Bladder microvascular endothelial cell (primary cell): ENCODE measurements at places on chromosomes 7 and 10. TPM values are rescaled to one million over a fixed set of nuclear protein-coding genes. Genes with fewer than 3 reads are reported as not detected.

The GRID1 gene
- total RNA-seq = 0.06 TPM in 1 of 2 replicates, not detected in the other

The ZNF365 gene
- total RNA-seq = 0.25 TPM in 1 of 2 replicates, not detected in the other

The NUDT1 gene
- total RNA-seq = 6.7 and 19.3 TPM in 2 replicates

The GNAT3 gene
- total RNA-seq = not detected in 2 replicates

The CPXM2 gene
- total RNA-seq = 0.38 and 4.9 TPM in 2 replicates

The PPP1R3A gene
- not detected in 2 replicates for total RNA-seq

The MORN4 gene
- 2.3 and 3.8 TPM in 2 replicates for total RNA-seq

The ACBD7 gene
- total RNA-seq = 2.4 and 3.1 TPM in 2 replicates

The IFIT5 gene
- 7.3 and 9.8 TPM in 2 replicates for total RNA-seq

The ZNF503 gene
- 0.32 and 0.57 TPM in 2 replicates for total RNA-seq

The VPS37D gene
- total RNA-seq = 1.6 and 2.4 TPM in 2 replicates

The AHR gene
- 82.4 and 88.1 TPM in 2 replicates for total RNA-seq

The GALNT17 gene
- total RNA-seq = not detected in 2 replicates

The ANXA8L1 gene
- total RNA-seq = not detected in 2 replicates

The MSS51 gene
- 0.49 and 1.4 TPM in 2 replicates for total RNA-seq

The GJD4 gene
- not detected in 2 replicates for total RNA-seq

The ZNF853 gene
- 0.16 and 1.9 TPM in 2 replicates for total RNA-seq

The CYP2C18 gene
- not detected in 2 replicates for total RNA-seq

The SPAM1 gene
- not detected in 2 replicates for total RNA-seq

The ZNF33A gene
- 8.1 and 24.0 TPM in 2 replicates for total RNA-seq

The ZNF727 gene
- total RNA-seq = 0.16 TPM in 1 of 2 replicates, not detected in the other

The PLEKHA8 gene
- total RNA-seq = 7.8 and 20.5 TPM in 2 replicates

The DDX50 gene
- 32.2 and 38.6 TPM in 2 replicates for total RNA-seq

The TRIM50 gene
- total RNA-seq = not detected in 2 replicates

The PCDH15 gene
- under 0.01 TPM in 1 of 2 replicates, not detected in the other for total RNA-seq

The ZNF746 gene
- 12.6 and 15.9 TPM in 2 replicates for total RNA-seq

The ASB4 gene
- total RNA-seq = not detected in 2 replicates

The TFEC gene
- 8.5 and 8.6 TPM in 2 replicates for total RNA-seq

The TRPV5 gene
- total RNA-seq = not detected in 2 replicates

The GIMAP1 gene
- 11.1 and 26.7 TPM in 2 replicates for total RNA-seq

The CPA5 gene
- total RNA-seq = not detected in 2 replicates

The PDZD7 gene
- total RNA-seq = 0.16 and 0.44 TPM in 2 replicates

The NIPSNAP2 gene
- total RNA-seq = 23.5 and 35.2 TPM in 2 replicates

The NUTM2D gene
- 0.97 and 1.6 TPM in 2 replicates for total RNA-seq

The HMX3 gene
- 0.16 TPM in 1 of 2 replicates, not detected in the other for total RNA-seq

The CRYGN gene
- total RNA-seq = not detected in 2 replicates

The LIPN gene
- not detected in 2 replicates for total RNA-seq

The ADRB1 gene
- 0.32 and 47.8 TPM in 2 replicates for total RNA-seq

The CTAGE4 gene
- not detected in 2 replicates for total RNA-seq

The VDAC2 gene
- 91.3 and 159 TPM in 2 replicates for total RNA-seq

The ZNF775 gene
- total RNA-seq = 7.0 and 7.8 TPM in 2 replicates

The POLR2J3 gene
- 10.5 and 104 TPM in 2 replicates for total RNA-seq

The FAM13C gene
- total RNA-seq = 3.1 and 10.2 TPM in 2 replicates

The FGFBP3 gene
- total RNA-seq = 0.16 and 0.19 TPM in 2 replicates

The AQP1 gene
- total RNA-seq = 2.1 and 12.5 TPM in 2 replicates

The ZNF804B gene
- total RNA-seq = not detected in 2 replicates

The TMEM225B gene
- not detected in 2 replicates for total RNA-seq

The OPN1SW gene
- 1.1 TPM in 1 of 2 replicates, not detected in the other for total RNA-seq

The ANXA8 gene
- total RNA-seq = not detected in 2 replicates

The GIMAP5 gene
- 128 and 150 TPM in 2 replicates for total RNA-seq

The ZCWPW1 gene
- 0.94 and 1.1 TPM in 2 replicates for total RNA-seq

The PLAU gene
- 31.4 and 34.8 TPM in 2 replicates for total RNA-seq

The CALY gene
- total RNA-seq = not detected in 2 replicates

The CCDC146 gene
- 1.1 and 1.5 TPM in 2 replicates for total RNA-seq

The POP7 gene
- total RNA-seq = 28.6 and 36.8 TPM in 2 replicates

The SIRT1 gene
- total RNA-seq = 6.0 and 12.3 TPM in 2 replicates

The DRGX gene
- not detected in 2 replicates for total RNA-seq
